Hematopoietic multipotent progenitor cell treated with erythropoietin and hydrocortisone succinate and interleukin-3 and kit ligand, for 17 days (in vitro differentiated cells): ENCODE measurements at places on chromosomes 11 and 22.

GRCh38 chr11:6489306-6489705, 7.8 kb upstream of the DNHD1 start:
- DNase-seq, result no peak

GRCh38 chr11:46348566-46349401, 1.5 kb downstream of the DGKZ start:
- no peak for DNase-seq

DNA sequence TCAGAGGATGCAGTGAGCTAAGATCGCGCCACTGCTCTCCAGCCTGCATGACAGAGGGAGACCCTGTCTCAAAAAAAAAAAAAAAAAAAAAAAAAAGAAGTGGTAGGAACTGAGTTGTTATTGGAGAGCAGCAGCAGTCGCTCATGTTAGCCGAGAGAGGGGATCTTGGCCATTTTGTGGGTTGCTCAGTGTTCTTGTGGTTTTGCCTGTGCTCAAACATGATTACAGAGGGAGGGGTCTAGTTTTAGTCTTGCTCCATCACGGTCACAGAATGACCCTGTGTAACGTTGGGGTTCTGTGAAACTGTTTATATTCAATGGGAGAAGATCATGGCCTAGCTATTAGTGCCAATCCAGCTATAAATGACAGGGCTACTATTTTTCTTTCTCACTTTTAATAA, 1.9 kb downstream of the DPAGT1 start:
- DNase-seq, result no peak

GRCh38 chr11:84608837-84609196, 1018.3 kb downstream of the DLG2 start:
- no peak for DNase-seq

GRCh38 chr22:39949964-39950737, 10.0 kb upstream of the TMA7B start:
- no peak for DNase-seq

DNA sequence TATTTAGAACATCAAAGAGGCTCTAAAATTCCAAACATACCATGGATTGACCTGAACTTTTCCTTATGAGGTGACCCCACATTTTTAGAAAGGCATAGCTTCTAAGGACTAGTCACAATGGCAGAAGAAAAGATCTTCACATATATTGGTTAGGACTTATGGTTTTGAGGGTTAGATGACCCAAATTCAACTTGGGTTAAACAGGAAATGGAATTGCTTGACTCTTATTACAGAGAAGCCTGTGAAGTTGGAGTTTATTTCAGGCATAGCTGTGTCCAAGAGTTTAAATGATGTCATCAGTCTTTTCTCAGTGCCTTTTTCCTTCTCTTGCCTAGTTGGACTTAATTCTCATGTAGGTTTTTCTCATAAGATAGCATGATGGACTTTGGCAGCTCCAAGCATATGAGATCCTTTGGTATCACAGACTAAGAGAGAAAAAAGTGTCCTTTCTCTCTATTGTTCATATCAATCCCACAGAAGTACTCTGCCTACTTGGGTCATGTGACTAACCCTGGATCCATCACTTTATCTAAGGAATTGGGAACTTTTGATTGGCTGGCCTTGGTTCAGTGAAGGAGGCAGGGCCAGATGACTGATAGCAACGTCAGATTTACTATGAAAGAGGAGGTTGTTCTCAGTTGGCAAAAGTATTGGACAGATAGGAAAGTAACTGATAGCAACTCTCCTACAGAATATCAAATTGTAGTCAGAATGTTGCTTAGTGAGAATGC, 17.3 kb upstream of the RAG1 start:
- no peak for DNase-seq

- no peak for DNase-seq
These were observed 100.0 kb downstream of the RPS6KA4 start for GRCh38 chr11:64458997-64459396.
